ENCODE measurements at places on chromosomes 2 and 18. TPM values are rescaled to one million over a fixed set of nuclear protein-coding genes. Genes with fewer than 3 reads are reported as not detected.

GRCh38 chr2:149365931-149366583 is 35.7 kb downstream of the LYPD6 start:
- no peak for DNase-seq
- no peak overlapping the region for H3K27ac ChIP-seq
- no peak overlapping the region for H3K4me3 ChIP-seq
- H3K36me3 ChIP-seq: no peaks in the 10 kb centered on the region
- H3K27me3 ChIP-seq: no peaks in the 10 kb centered on the region

DNA sequence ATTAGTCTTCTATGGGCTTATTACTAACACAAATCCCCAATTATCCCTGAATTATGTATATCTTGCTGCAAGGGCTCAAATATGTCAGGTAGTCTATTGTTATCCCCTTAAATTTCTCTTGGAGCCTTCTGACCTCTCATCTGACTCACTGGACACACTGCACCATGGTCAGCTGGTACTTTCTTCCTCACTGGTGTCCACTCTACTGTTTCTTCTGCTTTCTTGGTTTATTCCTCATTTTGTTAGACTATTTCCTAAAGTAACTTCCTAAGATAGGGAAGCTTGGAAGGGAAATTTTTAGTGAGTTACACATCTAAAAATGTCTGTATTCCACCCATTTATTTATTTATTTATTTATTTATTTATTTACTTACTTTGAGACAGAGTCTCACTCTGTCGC is 26.5 kb downstream of the WDR35 start:
- H3K4me1 ChIP-seq: no peaks in the 10 kb centered on the region
- no peak for DNase-seq
- H3K4me3 ChIP-seq: no peak overlapping the region

DNA sequence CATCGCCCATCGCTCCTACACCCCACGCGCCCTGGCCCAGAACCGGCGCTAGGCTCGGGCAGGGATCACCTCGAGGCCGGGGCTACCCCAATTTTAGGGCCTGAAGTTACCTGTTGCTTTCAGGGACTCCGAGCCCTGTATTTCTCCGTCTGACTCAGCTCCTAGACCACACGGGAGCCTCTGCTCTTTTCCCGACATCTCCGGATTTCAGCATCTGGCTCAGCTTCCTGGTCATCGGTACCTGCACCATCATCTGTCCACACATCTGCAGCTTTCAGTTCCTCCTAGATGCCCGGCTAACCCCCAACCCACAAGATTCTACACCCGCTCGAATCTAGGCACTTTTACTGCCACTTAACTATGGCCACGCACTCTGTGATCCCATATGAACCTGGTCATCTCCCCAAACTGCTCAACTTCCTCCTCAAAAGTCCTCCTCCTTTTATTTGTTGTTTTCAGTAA is 12.1 kb upstream of the HMSD start:
- no peaks in the 10 kb centered on the region for H3K27me3 ChIP-seq
- DNase-seq: no peak
- peaks cover 13% of the 10 kb centered on the region for H3K4me1 ChIP-seq
- H3K4me3 ChIP-seq: peak overlapping the region; percentile 52

DNA sequence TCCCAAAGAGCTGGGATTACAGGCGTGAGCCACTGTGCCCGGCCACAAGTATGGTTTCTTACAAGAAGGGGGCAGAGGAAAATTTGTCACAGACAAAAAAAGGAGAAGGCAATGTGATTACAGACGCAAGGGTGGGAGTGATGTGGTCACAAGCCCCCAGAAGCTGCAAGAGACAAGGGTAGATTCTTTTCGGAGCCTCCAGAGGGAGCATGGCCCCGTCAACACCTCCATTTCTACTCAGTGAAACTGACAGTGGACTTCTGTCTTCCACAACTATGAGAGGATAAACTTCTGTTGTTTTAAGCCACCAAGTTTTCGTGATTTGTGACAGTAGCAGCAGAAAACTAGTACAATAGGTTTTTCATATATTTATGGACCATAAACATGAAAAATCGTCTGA is 2.1 kb upstream of the TCF7L1 start:
- H3K27ac ChIP-seq: no peak overlapping the region
- peaks cover 36% of the 10 kb centered on the region for H3K4me1 ChIP-seq
- no peaks in the 10 kb centered on the region for H3K27me3 ChIP-seq
- no peak for DNase-seq

DNA sequence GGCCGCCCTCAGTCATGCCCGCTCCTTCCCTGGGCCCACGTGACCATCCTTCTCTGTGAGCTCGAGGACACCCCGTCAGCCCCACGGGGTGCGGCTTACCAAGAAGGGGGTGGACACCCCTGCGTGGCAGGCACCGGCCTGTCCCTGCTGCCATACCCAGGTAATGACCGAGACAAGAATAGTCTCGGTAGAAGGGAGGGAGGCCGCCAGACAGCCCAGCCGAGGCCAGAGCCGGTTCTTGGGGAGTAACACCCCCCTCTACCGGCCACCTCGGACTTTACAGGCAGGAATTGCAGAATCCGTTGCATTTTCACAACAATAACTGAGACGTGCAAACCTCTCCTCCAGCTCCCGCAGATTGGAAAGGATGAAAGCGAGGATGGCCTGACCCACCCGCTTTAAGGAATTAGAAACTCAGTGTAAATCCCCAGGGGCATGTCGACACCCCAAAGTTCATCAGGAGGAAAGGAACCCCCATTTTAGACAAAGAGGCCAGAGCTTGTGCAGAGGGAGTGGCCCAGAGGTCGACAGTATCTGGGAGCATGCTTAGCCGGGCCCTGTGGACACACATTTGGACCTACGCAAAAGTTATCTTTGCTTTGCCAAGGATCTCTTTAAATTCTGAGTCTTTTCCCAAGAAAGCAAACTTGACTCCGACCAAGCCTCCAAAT is 60.1 kb upstream of the GLI2 start:
- H3K4me3 ChIP-seq: no peak overlapping the region
- no peaks in the 10 kb centered on the region for H3K27me3 ChIP-seq
- no peak for DNase-seq
- H3K27ac ChIP-seq: no peak overlapping the region
- H3K4me1 ChIP-seq: no peaks in the 10 kb centered on the region
- H3K36me3 ChIP-seq: no peaks in the 10 kb centered on the region

DNA sequence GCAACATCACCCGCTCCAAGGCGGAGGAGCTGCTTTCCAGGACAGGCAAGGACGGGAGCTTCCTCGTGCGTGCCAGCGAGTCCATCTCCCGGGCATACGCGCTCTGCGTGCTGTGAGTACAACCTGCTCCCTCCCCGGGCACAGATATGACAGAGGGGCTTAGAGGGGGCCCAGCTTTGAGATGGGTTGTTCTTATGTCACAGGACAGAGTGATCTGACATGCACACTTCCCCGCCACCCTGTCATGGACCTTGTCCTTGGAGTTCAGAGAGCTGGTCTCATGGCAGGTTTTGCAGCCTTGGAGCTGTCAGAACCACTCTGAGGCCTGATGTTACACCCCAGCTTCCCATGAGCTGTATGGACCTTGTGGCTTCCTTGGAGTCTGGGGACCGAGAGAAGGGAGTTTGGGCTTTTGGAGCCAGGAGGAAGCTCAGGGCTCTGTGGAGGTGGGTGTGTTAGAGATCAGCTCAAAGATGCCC is 398 bp downstream of the INPP5D start:
- H3K4me3 ChIP-seq: peak overlapping the region; percentile 39
- no peaks in the 10 kb centered on the region for H3K36me3 ChIP-seq
- no peak for DNase-seq
- H3K27me3 ChIP-seq: no peaks in the 10 kb centered on the region
- H3K27ac ChIP-seq: peak overlapping the region; percentile 14

DNA sequence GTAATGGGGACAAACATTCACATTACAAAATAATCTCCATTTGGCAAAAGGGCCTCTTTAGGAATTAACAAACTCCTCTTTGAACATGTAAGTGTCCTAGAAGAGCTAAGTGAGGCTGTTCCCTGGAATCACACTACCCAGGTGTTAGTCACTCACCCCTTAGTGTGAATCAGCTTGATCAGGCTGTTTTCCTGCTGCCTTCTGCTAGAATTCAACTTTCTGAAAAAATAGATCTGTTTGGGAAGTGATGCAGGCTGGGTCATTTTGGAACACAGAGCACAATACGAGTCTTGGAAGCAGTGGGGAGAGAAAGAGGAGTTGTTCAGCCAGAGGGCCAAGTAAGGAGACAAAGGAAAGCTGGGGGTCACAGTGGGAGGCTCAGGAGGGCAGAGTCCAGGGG is 40.0 kb downstream of the TTC32 start:
- no peak overlapping the region for H3K4me3 ChIP-seq
- no peak for DNase-seq
- no peaks in the 10 kb centered on the region for H3K27me3 ChIP-seq
- H3K27ac ChIP-seq: no peak overlapping the region
- H3K4me1 ChIP-seq: peaks cover 9% of the 10 kb centered on the region

DNA sequence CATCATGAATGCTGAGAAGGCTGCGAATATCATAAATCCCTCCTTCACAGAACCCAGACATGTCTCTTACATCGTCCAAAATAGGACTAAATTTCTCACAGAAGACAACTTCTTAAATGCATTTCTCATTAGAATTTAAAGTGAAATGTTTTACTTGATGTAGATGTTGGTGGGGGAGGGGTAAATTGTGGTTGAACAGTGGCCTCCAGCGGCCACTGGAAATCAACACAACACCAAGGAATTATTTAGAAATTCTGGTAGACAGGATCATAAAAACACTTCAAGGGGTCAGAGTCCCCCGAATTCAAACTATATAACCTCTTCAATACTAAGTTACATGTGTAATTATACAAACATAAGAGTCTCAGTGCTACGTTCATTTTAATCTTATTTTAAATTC is 135.9 kb downstream of the ABCA12 start:
- no peak overlapping the region for H3K27ac ChIP-seq
- H3K27me3 ChIP-seq: no peaks in the 10 kb centered on the region
- H3K36me3 ChIP-seq: no peaks in the 10 kb centered on the region
- no peak for DNase-seq

The ATOH8 gene
- 66.5 TPM for total RNA-seq

The CYP26B1 gene
- total RNA-seq: 6.9 TPM
